ENCODE measurements at places on chromosomes 13 and 19.

GRCh38 chr19:8044018-8044417 is 8.5 kb upstream of the CCL25 start:
- DNase-seq: no peak

DNA sequence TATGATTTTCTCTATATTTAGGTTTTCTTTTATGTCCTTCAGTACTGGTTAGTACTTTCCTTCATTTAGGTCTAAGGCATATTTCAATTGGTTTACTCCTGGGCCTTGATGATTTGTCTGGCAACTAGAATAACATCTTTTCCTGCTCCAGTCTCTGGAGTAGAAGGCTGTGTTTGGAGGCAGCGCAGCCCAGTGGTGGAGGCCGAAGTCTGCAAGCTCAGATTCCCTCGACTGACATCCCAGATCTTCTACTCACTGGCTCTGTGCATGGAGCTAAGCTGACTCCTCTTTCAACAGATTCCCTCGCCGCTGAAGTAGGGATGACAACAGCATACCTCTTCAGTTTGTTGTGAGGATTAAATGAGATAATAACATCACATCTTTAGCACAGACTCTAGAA is 141.0 kb downstream of the RAP2A start:
- DNase-seq: peak; percentile 48

GRCh38 chr13:113053801-113054604 is 51.6 kb upstream of the F7 start:
- no peak for DNase-seq

DNA sequence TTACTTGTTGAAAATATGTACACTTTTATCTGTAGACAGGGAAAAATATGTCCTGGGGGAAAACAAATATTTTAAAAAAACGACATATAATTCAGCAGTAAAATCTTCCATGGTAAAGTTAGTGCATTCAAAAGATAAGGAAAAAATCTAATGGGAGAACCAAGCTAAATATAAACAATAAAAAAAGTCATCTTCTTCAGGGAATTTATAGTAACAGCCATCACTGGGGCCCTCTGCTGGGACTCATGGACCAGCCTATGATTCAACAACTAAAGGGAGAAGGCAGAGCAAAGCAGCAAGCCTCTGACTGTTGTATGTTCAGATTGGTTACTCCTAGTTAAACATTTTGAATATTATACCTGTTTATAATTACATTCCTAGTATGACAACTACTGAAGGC is 93.0 kb downstream of the ITGBL1 start:
- DNase-seq: no peak

DNA sequence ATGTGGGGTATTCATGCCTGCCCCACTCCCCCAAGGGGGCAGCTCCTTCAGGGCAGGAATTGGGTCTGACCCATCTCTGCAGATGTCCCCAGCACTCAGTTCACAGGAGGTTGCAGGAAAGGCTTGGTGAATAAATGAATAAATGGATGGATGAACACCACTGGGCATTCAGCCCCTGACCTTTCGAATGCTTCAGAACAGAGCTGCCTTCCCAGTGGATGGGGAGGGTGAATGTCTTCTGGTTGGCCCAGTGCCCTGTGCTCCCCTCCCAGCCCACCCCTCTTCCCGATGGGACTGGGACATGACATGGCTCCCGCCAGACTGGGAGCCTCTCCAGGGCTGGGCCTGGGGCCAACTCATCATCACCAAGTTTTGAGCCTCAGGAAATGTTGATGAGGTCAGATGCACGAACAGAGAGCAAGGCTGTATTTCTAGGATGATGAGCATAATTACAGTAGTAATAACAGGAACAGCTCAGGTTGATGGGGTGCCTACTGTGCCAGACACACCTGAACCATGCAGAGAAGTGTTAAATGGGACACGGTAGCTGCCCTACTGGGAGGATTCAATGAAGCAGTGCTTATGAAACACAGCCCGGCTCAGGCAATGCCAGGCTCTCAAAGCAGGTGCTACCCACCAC is 25.7 kb downstream of the VRK3 start:
- no peak for DNase-seq

GRCh38 chr13:23741879-23742510 is 147.2 kb downstream of the MIPEP start:
- no peak for DNase-seq

- DNase-seq: no peak
These were observed 46.2 kb upstream of the SGCG start for GRCh38 chr13:23134542-23134941.

DNA sequence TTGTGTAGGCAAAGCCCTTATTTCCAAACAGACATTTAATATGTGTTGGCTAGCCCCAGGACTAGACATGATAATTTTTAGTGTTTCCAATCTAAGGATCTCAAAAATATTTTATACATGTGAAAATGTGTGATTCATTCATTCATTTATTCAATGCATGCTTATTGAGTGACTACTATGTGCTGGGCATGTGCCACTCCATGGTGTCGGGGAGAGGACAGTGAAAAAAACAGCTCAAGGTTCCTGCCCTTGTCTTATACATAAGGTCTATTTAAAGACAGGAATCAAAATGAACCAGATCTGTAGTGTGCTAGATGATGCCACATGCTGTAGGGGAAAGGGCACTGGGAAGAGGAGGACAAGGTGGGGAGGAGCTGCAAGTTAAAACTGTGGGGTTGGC is 36.5 kb downstream of the GJA3 start:
- no peak for DNase-seq

- peak; percentile 62 for DNase-seq
These were observed 24.7 kb upstream of the ADGRE1 start for GRCh38 chr19:6862673-6863078.

Data from SHP77 (cell line).